ENCODE measurements at places on chromosomes 7 and 10.

GRCh38 chr10:119090968-119091367, 10.4 kb upstream of the EIF3A start:
- DNase-seq: no peak

- DNase-seq: no peak
Observed at GRCh38 chr10:86446987-86447386, 74.6 kb downstream of the WAPL start.

GRCh38 chr10:99329554-99330346, 594 bp downstream of the CNNM1 start:
- no peak for DNase-seq

DNA sequence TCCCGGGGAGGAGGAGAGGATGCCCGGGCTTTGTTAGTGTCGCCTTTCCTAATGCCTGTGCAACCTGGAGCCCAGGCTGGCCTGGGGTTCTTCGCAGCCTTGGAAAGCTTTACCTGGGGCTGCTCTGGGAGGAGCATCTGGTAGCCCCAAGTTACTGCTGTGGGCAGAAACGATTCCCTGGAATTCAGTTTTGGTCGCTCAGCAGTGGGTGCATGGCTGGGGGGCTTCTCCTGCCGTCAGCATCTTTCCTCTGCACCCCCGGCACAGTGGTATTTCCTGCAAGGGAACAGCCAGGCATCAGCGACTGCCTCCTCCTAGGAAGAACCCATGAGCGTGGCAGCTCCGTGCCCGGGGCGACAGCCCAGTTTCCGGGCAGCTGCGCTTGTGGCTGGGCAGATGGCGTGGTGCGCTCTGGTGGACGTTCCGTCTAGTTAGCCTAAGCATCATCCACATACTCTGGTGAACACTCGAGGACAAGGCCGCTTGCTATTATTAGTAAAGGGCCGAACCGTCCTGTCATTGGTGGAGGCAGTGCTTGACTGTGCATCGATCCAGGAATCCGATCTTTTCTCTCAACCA, 107.0 kb upstream of the BTBD16 start:
- DNase-seq: no peak
